ENCODE measurements at places on chromosomes 16 and 17.
A peak's percentile ranks its signal among the peaks of the same experiment; 100 is the strongest.

GRCh38 chr16:2235234-2235651 is 1.0 kb upstream of the DNASE1L2 start:
- DNase-seq, result no peak

DNA sequence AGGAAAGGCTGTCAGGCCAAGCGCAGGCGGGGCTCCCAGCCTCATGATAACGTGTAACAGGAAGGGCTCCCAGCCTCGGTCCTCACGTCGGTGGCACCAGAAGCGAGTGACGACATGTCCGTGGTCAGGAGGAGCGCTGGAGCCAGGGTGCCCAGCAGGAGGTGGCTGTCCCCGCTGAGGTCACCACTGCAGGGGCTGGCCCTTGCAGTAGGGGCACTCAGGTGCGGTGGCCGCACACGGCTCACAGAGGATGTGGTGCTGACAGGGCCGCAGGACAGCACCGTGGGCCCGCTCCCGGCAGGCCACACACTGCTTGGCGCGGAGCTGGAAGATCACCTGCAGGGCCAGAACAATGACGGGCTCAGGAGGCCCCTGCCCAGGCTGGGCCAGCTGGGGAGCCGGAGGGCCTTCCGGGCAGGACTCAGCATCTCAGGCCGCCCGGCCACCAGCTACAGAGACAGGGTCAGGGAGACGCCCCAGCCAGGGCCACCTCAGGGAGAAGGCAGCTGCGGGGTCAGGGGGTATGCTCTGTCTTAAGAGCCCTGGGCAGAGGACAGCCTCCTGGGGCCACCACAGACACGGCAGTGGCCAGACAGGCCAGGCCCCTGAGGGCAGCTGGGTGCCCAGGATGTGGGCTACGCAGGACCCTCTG is 14.5 kb downstream of the GNPTG start:
- DNase-seq, result no peak

DNA sequence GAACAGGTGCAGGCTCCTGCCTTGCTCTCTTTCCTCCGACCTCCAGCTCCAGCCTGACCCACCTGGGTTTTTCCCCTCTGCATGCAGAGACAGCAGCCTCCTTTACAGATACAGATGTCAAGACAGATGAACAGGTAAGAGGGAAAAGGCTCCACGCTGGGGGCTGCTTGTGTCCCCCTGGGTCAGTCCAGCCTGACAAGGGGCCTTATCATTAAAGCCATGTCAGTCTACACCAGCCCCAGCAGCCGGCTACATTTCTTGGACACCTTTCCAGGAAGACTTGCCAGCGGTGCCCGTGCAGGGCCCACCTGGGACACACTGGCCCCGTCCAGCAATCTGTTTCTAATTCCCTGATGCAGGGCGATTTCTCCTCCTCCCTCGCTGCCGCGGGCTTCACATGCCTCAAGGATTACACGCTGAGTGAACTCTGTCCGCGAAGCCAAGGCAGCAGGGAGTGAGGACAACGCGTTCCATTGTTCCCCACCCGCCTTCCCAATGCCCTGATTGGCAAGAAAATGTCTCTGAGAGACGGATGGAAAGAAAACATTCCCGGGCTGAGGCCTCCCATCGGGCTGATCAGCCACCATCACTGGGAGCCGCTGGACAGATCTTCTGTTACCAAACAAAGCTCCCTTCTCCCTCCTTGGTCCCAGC is 184.7 kb downstream of the C16orf95 start:
- DNase-seq, result no peak

- no peak for DNase-seq
These were observed 44.9 kb downstream of the PEMT start for GRCh38 chr17:17546399-17547185.

DNA sequence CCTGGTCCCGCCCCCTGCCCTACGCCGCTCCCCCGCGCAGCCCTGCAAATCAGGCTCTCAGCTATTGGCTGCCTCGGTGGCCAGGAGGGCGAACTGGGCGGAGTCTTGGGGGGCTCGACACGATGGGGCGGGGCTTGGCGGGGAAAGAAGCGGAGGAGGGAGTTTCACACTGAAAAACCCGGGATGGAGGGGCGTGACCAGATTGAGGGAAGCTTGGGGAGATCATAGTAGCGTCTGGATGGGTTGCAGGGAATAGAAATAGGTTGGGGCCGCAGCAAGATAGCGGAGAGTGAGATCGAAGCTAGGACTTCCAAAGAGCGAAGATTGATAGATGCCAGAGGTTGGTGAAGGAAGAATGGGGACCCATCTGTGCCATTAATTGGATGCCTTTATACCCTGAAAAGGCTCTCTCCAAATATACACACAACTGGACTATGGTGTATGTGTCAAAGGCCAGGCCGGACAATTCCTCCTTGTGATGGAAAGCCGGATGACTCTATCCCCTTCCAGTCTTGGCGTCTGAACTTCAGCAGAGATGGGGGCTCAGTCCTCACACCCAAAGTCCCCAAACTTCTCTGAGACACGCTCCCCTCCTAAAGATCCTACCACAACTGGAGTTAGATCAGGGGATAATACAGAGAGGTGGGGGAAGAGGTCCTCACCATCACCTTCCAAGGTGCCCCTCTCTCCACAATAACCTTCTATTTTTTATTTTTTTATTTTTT is 376 bp upstream of the STAC2 start:
- peak; percentile 63 for DNase-seq

DNA sequence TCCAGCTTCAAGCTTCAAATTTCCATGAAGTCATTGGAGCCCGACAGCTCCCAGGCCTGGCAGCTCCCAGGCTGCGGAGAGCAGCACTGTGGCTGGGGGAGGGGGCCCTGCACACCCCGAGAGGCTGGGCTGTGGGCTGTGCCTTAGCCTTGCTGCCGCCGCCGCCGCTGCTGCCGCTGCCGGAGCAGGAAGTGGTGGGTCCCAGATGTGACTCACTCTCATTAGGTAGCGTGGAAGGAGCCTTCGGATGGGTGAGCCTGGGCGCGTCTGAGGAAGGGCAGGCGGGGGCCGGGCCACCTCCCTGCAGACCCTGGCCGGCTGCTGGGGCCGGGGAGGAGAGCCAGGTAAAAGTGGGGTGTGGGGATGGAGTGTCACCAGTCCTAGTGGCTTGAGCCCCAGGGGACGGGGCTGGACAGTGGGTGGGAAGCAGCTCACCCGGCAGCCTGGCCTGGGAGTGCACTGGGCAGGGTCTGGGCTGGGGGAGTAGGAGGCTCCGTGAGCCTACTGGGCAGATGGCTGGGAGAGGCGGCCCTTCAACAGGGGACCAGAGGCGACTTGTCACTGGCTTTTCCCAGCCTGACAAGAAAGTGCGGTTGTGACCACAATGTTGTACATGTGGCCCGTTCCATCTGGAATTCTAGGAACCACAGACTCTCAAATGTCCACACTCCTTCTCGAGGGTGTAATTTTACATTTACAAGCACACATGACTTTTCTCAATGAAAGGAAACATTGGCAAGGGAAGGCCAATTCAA is at the start of gene ADCY7:
Gene ADCY7, plus strand, starts transcription at position 215 of the 755 bp plus-strand sequence. CDS start 21,629 bp downstream, outside the sequence.
- peak; percentile 78 for DNase-seq

DNA sequence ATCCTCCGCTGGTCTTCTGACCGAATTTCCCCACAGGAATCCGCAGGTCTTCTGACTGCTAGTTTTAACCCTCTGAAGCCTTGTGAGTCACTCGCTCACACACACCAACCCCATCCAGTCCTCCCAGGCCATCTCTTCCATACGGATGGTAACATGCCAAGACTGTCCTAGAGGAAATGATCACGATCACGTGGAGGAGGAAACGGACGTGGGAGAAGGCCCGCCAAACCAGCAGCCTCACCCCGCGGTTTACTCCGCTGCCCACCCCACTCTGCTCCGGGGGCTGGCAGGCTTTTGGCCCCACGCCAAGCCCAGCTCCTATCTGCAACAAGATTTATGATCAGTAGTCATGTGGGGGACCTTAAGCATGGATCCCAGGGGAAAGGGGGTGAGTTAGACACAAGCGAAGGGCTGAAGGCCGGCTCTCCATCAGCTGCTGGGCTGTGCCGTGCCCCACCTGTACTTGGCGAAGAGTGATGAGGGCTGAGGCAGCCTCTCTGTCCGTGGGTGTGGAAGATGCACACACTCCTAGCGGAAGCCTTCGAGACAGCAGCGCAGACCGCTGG is 1.5 kb upstream of the FAAP100 start:
- DNase-seq, result no peak

DNA sequence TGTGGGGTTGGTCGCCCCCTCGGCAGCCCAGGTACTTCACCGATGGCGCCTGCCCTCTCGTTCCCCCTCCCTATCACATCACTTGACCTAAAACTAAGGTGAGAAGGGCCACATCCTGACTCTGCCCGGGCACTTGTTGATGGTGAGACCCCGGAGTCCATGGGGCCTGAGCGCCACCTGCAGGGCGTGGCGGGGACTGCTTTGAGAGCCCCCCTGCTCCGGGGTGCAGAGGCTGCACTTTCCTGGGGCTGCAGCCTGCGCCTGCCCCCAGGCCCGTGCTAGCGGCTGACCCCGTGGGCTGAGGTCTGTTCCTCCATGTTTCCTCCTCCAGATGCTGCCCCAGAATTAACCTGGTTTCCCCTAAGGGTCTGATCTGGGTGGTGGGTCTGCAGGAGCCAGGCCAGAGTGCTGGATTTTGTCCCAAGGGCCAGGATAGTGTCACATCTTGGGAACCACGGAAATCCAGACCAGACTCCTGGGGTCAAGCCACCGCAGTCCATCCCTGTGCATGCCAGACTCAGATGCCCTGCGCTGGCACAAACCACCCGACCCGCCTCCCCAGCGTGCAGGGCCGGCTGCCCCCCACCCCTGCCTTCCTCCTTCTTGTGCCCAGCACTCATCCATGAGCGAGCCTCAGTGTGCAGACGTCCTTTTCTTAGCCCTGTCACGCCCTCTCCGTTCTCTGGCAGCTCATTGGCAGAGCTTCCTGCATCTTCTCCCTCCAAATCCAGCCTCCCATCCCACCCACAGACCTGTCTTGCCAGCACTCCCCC is 2.7 kb downstream of the NDUFAF8 start:
- DNase-seq, result peak; percentile 61

DNA sequence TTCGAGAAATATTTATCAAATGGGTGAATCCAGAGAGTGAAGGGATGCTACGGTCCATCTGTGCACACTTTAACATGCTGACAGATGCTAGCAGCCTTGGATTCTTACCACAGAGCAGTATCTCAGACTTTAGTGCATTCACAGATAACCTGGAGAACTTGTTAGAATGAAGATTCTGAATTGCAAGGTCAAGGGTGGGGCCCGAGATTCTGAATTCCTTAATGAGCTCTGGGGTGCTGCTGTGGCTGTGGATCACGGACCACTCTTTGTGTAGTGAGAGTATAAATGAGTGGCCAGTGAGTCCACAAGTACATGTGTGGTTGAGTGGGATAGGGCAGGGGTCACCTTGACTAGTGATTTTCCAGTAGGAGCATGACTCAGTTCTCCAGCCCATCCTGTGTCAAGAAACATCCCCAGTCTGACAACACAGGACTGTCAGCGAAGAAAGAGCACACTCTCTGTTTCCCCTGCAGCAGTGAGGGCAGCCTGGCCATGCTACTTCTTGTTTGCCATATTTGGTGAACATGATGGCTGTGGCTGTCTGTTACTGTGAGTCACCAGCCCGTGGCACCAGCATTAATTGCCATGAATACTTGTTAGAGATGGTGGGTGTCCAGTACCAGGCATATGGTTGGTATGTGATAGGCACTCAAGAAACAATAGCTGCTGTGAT is 13.0 kb upstream of the SALL1 start:
- no peak for DNase-seq

DNA sequence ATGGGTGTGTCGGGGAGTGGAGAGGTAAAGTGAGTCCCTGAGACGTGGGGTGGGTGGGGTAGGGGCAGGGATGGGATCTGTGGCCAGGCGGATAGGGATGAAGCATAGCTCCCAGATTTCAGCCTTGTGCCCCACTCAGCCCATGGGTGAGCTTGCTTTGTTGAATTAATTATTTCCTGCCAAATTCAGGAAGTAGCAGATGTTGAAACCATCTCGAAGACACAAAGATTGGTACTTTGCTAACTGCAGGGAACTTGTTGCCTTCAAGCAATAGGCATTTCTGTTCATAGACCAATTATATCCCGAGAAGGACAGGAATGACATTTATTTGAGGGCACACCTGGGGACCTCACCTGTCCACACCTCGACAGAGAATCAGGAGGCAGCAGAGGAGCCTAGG is 11.0 kb upstream of the C16orf74 start:
- DNase-seq, result no peak

- no peak for DNase-seq
These were observed 85.0 kb downstream of the NOG start for GRCh38 chr17:56678249-56679114.

- DNase-seq, result no peak
These were observed 13.6 kb upstream of the PYY start for GRCh38 chr17:43967251-43967875.

DNA sequence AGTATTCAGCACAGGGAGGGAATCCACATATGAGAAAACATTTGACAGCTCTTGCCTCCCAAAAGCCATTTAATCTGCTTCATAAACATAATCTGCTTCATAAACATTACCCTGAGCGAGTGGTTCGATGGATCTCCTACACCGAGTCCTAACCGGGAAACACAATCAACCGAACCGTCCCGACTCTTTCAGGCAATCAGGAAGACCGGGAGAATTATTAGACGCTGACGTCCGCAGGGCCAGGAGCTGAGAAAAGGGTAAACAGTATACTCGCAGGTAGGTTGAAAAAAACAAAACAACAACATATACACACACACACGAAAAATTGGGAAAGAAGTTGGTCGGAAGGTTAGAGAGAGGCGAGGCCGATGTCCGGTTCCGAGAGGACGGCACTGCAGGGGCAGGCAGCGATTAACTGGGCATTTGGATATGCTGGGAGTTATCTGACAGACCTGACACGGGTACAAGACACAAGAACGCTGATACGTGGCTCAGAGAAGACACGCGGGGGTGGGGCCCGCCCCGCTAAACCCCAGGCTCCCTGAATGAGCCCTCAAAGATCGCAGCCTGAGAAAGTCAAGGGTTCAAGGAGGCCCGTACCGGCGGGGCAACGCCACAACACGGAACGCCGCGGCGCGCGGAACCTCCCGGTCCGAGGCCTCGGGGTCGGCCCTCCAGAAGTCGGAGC is 585 bp downstream of the AP1G1 start:
- DNase-seq, result peak; percentile 39
